ENCODE measurements at places on chromosomes 12 and 14.

- DNase-seq: no peak
Measured at GRCh38 chr12:108340037-108340436, 926 bp upstream of the CMKLR1 start.

DNA sequence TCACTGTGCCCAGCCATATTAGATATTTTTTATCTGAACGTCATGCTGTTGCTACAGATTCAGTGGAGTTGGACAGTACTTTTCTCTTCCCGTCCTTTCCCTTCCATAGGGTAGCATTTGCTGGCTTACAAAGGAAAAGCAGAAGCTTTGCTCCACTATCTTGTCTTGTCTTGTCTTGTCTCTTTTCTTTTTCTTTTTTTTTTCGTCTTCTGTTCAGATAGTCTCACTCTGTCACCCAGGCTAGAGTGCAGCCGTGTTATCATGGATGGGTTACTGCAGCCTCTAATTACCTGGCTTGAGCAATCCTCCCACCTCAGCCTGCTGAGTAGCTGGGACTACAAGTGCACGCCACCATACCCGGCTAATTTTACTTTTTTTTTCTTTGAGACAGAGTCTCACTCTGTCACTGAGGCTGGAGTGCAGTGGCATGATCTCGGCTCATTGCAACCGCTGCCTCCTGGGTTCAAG lies 21.1 kb downstream of the OR10G3 start:
- DNase-seq: no peak

GRCh38 chr12:89544022-89544421 lies 18.2 kb upstream of the POC1B start:
- DNase-seq: no peak

GRCh38 chr14:32825058-32825457 lies 113.6 kb upstream of the NPAS3 start:
- no peak for DNase-seq

- no peak for DNase-seq
Measured at GRCh38 chr14:32083315-32083624, 6.2 kb downstream of the ARHGAP5 start.
